ENCODE measurements at places on chromosomes 16 and 17. TPM values are rescaled to one million over a fixed set of nuclear protein-coding genes. Genes with fewer than 3 reads are reported as not detected.

The PPY gene
- not detected for total RNA-seq

The ACOX1 gene
- 49.5 TPM for total RNA-seq

GRCh38 chr17:9079461-9080103, 58.3 kb downstream of the NTN1 start:
- DNase-seq = no peak

DNA sequence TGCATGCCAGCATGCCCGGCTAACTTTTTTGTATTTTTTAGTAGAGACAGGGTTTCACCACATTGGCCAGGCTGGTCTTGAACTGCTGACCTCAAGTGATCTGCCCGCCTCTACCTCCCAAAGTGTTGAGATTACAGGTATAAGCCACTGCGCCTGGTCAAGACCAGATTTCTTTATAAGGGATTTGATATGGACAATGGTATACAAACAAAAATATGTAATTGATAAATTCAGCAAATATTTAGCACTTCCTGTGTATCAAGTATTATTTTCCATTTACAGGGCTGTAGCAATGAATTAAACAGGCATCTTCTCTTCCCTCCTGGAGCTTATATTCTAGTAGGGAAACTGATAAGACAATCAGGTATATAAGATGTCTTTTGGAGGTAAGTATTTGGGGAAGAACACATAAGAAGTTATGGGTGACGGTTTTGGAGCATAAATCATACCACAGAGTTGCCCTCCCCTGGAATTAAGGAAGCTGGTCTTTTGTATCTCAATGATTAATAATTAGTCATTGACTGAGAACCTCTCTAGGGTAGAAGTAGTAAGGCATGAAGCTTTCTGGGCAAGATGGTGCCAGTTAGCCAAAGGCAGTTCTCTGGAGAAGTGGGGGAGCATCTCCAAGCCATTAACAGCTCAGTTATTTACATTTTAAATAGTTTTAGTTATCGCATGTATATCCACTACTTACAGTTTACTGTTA, 35.8 kb downstream of the TANC2 start:
- DNase-seq = peak; percentile 87

- peak; percentile 98 for DNase-seq
Measured at GRCh38 chr17:45170931-45171337, 9.3 kb downstream of the HEXIM2 start.

- no peak for DNase-seq
Measured at GRCh38 chr17:42348104-42348503, 40.1 kb downstream of the STAT3 start.

DNA sequence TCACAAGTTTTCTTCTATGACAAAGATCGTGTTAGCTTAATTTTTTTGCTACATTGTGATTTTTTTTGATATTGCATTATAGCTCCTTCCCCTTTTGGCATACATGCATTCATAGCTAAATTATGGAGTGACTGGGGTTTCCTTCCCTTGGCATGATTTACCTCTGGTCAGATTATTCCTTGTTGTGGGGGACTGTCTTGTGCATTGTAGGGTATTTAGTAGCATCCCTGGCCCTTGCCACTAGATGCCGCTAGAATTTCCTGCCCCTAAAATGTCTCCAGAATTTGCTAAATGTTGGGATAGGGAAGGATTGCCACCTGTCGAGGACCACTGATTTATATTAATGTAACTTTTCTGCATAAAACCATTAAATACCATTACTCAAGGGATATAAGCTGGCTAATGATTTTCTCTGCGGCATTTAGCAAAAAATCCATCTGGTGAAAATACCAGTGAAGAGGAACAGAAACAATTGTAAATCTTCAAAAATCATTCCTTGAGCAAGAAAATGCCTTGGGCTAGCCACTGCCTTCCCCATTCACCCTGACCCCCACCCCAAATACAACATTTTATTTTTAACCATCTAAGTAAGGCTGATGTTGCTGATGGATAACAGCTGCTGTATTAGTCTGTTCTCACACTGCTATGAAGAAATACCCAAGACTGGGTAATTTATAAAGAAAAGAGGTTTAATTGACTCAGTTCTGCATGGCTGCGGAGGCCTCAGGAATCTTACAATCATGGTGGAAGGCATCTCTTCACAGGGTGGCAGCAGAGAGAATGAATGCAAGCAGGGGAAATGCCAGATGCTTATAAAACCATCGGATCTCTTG, 195.2 kb downstream of the MAP2K6 start:
- DNase-seq = peak; percentile 35

- DNase-seq = no peak
Measured at GRCh38 chr17:67725373-67725791, 7.6 kb downstream of the NOL11 start.
